ENCODE measurements at places on chromosomes 16 and 17.

DNA sequence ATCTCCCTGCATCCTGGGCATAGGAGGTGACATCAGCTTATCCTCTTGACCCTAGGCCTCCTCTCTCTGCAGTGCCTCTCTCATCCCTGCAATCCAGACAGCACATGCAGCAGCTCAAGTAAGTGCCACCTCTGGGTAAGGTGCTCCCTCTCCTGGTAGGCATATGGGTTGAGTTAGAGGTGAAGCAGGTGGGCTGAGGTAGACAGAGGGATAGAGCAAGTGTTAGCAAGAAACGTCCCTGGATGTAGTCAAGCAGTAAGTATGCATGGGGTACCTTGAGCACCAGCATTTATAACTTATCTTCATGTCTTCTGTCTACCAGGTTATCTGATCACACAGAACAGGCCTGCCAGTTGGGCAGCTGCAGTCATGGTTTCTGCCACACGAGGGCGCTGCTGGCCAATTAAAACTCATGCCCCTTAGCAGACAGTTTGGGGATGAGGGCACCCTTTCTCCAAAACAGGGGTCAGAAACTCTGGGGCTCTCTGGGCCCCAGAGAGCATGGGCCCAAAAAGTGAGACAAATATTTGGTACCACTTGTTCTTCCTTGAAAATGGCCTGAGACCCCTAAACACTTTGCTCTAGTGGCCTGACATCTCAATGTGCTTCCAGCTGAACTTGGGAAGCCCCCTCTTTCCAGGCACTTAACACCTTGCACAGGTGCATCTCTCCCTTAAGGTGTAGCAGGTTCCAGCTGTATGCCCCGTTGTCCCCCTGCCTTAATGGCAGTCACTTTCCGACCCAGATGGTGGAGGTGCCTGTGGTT is 59.8 kb downstream of the NEUROD2 start:
- DNase-seq, result peak; percentile 67

GRCh38 chr17:13152501-13152900 is 134.7 kb upstream of the ELAC2 start:
- DNase-seq, result no peak

GRCh38 chr17:77419547-77420094 is 278.9 kb downstream of the SEC14L1 start:
- DNase-seq, result no peak

- DNase-seq, result no peak
These were observed 7.4 kb downstream of the NAGLU start for GRCh38 chr17:42543190-42544079.

DNA sequence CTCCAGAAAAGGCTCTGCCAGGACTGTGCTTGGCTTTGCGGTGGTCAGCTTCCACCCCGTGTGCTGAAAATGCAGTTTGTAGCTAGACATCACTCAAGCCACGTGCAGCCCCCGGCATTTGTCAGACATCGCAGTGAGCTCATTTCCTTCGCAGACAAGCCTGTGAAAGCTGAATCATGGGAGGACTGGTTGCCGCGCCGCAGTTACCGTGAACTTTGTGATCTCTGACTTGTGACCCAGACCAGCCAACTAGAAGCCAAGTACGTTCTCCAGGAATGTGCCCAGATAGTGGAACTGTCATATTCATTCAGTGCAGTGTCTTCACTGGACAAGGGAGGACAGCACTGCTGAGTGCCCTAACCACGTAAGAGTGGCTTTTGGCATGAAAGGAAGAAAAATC is 58.1 kb downstream of the NDE1 start:
- DNase-seq, result no peak

- DNase-seq, result no peak
These were observed 8.9 kb downstream of the TRIM47 start for GRCh38 chr17:75869282-75870141.

DNA sequence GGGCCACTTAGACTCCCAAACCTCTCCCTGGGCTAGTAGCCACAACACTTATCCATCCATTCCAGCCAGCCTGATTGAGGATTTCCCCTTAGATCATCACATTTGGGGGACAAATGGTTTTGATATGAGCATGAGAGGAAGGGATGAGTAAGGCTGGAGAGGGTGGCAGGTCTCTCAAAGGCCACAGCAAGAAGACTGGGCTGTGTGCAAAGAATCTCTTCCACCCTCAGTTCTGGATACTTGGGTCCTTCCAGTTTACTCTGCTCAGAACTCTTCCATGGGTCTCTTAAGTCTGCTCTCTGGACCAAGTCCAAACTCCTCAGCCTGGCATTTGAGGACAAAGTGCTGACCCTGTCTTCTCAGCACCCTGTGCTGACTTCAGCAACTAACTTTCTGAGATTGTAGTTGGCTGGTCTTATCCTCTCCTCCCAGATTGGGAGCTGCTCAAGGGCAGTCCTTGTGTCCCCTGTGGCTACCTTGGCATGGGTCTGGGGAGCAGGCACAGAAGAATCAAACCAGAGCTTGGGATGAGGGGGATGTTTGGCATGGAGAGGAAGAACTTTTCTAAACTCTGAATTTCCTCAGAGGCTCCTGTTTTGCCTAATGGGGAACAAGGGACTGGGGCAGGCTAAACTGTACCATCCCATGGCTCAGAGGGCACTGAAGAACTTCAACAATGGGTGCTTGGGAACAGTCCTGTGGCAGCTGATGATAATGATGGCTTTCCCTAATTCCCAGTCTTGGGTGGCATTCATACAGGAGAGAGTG is 3.1 kb upstream of the NFATC3 start:
- DNase-seq, result no peak

- no peak for DNase-seq
These were observed 3.3 kb downstream of the CDH15 start for GRCh38 chr16:89174877-89175276.

DNA sequence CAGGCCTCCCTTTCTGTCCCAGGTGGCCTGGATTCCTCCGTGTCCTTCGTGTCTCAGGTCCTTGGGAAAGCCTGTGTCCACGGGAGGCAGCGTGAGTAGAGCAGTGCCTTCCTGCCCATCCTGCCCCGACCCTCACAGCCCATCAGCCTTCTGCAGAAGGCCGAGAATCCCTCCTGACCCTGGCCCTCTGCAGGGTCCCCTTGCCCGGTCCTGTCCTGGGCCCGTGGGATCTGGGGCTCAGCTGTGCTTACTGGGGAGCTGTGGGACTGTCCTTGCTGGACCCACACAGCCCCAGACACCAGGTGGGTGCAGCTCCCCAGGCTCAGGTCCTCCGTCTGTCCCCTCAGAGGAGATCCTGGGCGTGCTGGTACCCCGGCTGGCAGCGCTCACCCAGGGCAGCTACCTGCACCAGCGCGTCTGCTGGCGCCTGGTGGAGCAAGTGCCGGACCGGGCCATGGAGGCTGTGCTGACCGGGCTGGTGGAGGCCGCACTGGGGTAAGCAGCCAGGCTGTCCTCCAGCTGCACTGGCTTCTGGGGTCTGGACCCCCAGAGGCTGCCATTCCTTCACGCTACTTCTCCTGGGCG is 3.9 kb downstream of the TELO2 start:
- DNase-seq, result no peak

DNA sequence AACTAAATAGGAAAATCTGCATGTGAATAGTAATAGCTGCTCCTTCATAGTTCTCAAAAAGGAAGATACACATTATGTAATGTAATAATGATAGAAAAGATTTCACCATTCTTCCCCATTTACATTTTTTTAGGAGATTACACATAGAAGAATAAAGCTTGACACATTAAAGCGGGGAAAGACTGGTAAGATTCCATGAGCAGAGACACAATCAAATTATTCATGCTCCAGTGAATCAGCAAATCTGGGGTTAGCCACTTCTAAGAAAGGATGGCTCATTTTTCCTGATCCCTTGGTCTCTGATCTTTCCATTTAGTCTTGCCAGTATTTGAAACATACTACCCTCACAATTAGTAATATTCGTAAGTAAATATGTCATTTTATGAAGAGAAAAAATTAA is 81.9 kb downstream of the CA4 start:
- no peak for DNase-seq

- no peak for DNase-seq
These were observed 219.1 kb upstream of the IRX3 start for GRCh38 chr16:54505549-54506213.

DNA sequence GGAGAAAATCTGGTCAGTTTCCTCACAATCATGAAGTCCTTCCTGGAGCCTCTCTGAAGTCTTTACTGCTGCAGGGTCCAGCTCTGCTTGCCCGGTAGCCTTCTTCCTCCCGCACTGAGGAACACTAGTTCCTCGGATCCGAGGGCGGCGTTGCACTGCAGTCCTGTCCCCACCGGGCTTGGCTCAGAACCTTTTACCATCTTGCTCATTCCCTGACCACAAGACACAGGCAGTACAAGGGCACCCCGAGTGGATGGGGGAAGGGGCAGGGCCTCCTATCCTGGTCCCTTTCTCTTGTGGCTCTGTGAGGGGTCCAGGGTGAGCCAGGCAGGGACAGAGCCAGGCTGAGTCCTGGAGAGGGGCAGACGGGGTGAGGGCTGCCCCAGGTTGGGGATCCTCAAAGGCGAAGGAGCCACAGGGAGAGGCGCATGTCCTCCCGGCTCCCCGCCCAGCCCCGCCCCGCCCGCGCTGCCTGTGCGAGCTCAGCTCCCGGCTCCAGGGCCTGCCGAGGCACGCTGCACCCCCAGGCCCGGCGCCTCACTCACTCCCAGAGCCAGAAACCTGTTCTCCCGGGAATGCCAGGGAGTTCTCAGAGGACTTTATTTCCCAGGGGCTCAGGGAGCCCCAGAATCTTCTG is 1.5 kb downstream of the FOXN1 start:
- DNase-seq, result no peak

DNA sequence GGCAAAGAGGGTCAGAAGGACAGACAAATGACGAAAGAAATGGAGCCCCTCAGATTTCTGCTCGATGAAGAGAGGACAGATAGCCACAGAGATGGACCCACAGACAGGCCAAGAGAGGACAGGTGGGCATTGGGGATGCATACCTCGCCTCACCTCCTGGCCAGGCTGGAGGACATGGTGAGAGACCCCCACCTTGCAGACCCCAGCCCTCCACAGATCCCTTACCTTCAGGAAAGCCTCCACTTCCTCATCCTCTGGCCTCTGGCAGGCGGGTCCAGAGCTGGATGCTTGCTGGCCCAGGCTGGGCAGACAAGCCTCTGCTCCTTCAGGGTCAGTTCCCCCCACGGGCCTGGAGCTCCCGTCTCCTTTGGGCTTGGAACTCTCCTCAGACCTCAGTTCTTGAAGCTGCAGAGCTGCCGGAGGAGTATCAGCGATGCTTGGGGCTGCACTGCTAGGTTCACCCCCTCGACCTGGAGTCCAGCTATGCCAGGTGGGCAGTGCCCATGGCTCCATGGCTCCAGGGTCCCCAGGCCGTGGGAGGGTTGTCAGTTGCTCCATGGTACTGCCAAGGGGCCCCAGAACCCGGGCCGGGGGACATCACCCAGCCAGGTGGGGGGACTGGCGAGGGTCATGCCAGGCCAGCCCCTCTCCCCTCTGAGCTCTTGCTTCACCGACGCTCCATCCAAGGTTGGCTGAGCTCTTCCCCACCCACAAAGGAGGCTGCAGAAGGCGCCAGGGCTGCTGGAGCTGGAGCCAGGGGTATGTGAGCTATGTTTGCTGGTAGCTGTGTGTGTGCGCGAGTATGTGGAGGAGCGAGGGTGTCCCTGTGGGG is 1.0 kb downstream of the TSPOAP1 start:
- DNase-seq, result no peak

- DNase-seq, result peak; percentile 37
These were observed 621 bp downstream of the CEP95 start for GRCh38 chr17:64507413-64507782.

- DNase-seq, result peak; percentile 48
These were observed 488 bp downstream of the SPSB3 start for GRCh38 chr16:1781758-1782407.

DNA sequence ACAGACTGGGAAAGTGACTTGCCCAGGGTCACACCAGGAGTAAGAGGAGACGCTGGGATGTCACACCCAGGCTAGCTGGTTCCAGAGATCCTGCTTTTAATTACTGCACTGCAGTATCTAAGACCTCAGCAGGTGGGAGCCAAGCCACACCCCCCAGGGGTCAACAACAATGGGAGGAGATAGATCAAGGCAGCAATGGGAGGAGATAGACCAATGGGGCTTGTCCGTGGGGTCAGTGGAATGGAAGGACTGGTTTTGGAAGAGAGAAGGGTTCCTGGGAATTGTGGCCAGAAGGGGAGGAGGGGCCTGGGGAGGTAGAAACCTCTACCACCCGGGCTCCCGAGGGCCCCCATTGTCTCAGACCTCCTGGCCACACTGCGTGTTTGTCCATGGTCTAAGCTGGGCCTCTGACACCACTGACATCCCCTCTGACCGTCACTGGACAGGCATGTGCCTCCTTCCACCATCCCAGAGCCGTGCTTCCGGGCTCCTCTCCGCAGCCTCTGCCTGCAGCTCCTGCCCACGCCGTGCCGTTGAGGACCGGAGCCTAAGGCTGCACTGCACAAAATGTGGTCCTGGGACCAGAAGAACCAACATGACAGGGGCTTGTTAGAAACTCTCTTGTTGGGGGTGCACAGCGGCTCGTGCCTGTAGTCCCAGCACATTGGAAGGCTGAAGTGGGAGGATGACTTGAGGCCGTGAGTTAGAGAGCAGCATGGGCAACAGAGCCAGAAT is 69.8 kb upstream of the RPH3AL start:
- DNase-seq, result no peak

- no peak for DNase-seq
These were observed 54.0 kb downstream of the DUSP14 start for GRCh38 chr17:37543637-37544052.

DNA sequence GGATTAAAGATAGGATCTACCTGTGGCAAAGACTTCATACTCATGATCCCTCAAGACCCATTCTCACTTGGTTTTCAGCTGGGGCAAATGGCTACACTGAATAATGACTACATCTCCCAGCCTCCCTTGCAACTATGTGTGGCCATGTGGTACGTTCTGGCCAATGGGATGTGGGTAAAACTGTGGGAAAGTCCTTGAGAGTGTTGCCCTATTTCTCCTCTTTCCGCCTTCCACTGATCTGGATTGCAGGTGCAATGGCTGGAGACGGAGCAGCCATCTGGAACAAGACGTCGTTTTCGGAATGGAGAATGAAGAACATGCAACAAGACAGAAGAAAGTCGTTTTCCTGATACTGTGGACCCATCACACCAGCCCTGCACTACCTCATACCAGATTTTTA is 48.5 kb downstream of the HAPSTR1 start:
- DNase-seq, result no peak

GRCh38 chr17:74531231-74531761 is at the start of gene CD300LB:
Gene CD300LB, minus strand, starts transcription at chr17:74531475. Its CDS starts 125 bp downstream, at chr17:74531350.
- DNase-seq, result no peak

GRCh38 chr17:49564638-49565037 is 11.0 kb upstream of the NXPH3 start:
- DNase-seq, result no peak

DNA sequence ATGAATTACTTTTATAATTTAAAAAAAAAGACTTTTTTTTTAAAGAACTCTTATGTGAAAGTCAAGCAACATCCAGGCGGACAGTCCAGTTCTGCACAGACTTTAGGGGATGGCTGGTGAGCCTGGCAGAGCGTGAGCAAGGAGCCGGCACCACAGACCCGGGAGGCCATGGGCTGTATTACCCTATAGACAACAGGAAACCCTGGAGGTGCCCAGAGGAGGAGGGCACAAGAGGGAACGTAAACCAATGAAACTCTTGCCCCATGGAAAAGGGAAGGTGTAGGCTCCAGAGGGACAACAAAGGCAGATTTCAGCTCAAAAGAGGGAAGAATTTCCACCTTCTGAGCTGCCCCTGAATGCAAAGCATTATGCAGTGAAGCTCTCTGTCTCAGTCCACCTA is 25.5 kb upstream of the RPH3AL start:
- no peak for DNase-seq

Data from activated naive CD8-positive, alpha-beta T cell treated with anti-CD3 and anti-CD28 coated beads for 36 hours (primary cell).